ENCODE measurements at places on chromosomes 11 and 22.

DNA sequence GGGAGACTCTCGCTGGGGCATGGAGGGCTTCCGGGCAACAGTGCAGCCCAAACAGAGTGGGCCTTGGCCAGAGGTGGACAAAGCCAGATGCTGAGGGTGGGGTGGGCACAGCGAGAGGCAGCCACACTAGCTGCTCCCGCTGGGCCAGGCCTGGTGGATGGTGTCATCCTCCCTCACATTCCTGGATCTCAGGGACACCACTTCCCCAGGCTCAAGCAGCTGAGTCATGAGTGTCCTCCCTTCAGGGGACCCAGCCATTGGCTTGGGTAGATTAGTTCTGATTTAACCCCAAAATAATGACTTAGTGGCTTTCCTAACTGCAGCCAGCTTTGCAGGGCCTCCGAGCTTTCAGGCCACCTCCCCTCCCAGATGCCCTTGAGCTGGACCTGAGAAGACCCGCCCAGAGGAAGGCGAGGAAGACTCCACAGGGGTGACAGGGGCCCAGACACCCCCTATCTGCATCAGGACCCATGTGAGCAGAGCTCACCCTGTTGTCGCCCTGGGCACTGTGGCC, 25.9 kb upstream of the WNT7B start:
- peak; percentile 66 for DNase-seq

GRCh38 chr22:17876306-17876831, 102.1 kb upstream of the BID start:
- no peak for DNase-seq

- peak; percentile 69 for DNase-seq
Observed at GRCh38 chr22:45603619-45604018, 68.0 kb upstream of the ATXN10 start.

GRCh38 chr22:36419912-36420882, 32.4 kb upstream of the MYH9 start:
- DNase-seq, result peak; percentile 52

DNA sequence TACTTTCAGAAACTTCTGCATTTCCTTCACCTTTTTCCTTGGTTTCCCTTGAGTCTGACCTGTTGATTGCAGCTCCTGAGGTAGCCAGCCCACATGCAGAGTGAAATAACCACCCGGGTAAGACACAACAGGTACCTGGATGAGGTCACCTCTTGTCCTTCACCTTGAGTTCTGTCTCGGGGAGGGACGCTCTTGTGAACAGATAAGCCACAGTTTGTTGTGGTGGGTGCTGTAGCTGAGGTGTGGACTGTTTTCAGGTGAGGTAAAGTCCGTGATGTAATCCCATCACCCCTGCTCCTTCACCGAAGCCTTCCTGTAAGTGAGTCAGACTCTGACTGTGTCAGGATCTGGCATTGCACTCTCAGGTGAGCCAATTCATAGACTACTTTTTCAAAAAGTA, 183.1 kb downstream of the NAV2 start:
- DNase-seq, result no peak

GRCh38 chr11:65301491-65302329, 13.0 kb upstream of the CDC42EP2 start:
- DNase-seq, result no peak

DNA sequence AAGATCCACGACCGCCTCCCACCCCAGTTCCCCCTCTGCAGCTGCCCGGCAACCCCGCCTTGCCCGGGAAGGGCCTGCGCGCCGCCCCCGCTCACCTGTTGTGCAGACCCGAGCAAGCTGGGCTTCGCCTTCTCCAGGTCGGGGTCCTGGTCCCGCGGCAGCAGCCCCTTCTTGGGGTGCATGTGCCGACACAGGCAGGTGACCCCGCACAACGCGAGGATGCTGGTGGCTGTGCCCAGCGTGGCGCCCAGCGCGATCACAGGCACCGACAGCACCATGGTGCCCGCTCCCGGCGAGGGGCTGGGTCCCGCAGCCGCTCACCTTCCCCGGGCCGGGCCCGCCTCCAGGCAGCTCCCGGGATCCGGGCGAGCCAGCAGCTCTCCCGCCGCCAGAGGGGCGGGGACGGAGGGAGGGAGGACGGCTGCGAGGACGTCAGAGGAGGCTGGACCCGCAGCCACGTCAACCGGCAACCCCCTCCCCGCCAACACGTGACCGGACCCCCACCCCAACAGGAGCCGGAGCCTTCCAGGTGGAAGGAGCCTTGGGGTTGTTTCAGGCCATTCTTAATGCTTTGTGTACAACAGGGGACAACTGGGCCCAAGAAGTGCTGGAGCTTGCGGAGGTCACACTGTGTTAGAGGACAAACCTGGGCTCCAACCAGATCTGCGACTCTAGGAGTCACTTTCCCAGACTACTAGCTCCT, at the start of gene SYT13:
TSS of gene SYT13 (minus strand) at position 412 of the 703 bp plus-strand sequence. CDS start at position 278, 134 bp downstream.
- DNase-seq, result peak; percentile 43

Data from SJSA1 (cell line).